Kidney tubule cell (primary cell): ENCODE measurements at places on chromosomes 4 and X.

GRCh38 chr4:94274912-94275311 lies 67.2 kb downstream of the SMARCAD1 start:
- no peak for DNase-seq

- DNase-seq: no peak
Observed at GRCh38 chrX:130874751-130875150, 28.3 kb downstream of the ENOX2 start.

GRCh38 chrX:39440799-39441284 lies 639.6 kb downstream of the MID1IP1 start:
- DNase-seq: peak; percentile 46

DNA sequence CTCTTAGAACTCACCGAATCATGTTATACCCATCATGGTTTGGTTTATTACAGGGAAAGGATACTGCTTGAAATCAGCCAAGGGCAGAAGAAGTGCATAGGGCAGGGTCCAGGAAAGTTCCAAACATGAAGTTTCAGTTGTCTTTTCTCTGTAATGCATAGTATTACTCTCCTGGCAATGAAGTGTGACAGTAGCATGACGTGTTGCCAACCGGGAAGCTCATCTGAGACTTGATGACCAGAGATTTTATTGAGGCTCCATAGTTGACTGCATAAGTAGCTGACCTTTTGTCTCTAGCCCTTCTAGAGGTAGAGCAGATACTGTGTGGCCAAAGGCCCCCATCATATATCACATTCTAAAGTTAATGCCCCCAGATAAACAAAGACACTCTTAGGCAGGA lies 72.1 kb downstream of the BEND4 start:
- DNase-seq: no peak

GRCh38 chrX:41350150-41350975 lies 16.4 kb downstream of the DDX3X start:
- DNase-seq: no peak

- DNase-seq: peak; percentile 20
Observed at GRCh38 chrX:20237864-20238263, 28.8 kb downstream of the RPS6KA3 start.

- no peak for DNase-seq
Observed at GRCh38 chr4:38411981-38412536, 251.9 kb upstream of the KLF3 start.

DNA sequence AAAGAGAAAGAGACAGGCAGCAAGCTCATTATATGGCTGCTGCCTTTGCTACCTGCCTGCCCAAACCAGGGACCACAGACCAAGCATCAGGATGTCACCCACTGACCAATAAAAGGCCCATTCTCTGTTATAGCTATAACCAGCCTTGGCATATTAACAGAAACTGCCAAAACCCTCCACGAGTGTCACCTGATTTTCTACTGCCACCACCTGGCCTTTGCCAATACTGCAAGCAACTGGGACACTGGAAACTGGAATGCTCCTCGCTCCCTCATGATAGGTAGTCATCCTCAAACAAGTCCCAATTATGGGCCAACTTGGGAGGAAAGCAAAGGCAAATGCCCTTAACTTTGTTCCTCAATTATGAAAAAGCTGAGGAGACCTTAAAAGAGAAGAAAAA lies 76.0 kb downstream of the SPIN4 start:
- DNase-seq: peak; percentile 33

- no peak for DNase-seq
Observed at GRCh38 chr4:19544446-19545125, 707.1 kb upstream of the SLIT2 start.

GRCh38 chr4:113325876-113326615 lies 276.6 kb downstream of the ANK2 start:
- peak; percentile 37 for DNase-seq

DNA sequence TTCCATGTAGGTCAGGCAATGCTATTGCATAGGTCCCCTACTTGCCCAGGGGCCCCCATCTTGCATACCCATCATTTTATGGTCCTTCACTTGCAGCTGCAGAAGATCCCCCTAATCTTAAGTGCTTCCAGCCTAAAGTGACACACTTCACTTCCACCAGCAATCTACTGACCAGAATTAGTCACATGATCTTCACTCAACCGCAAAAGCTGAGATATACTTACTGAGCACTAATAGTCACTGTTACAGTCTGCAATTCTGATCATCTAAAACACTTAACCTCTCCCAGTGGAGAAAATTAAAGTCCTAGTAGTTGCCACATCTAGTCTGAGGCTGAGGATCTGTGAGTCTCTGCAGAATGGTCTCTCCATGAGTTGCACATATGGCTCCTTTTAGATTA lies 82.1 kb downstream of the AREG start:
- peak; percentile 61 for DNase-seq

- no peak for DNase-seq
Observed at GRCh38 chr4:21885770-21886169, 62.8 kb downstream of the KCNIP4 start.

- DNase-seq: no peak
Observed at GRCh38 chr4:36758312-36759178, 477.1 kb downstream of the DTHD1 start.
